ENCODE measurements at places on chromosomes 13 and 19.

DNA sequence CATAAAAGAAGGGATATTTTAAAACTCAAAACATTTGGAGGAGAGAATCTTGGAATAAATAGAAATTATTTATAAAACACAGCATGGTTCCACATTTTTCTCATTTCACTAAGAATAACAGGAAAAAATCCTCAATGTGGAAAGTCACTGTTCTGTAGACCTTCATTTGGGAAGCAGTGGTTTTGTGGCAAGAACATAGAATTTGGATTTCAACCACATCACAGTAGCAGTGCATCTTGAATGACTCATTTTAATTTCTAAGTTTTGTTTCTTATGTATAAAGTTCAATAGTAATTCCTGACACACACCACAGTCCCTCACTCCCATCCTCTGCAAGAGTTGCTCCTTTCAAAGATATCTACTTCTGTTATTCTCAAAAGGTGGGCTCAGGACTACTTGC is 264.0 kb downstream of the ENOX1 start:
- no peak for DNase-seq

DNA sequence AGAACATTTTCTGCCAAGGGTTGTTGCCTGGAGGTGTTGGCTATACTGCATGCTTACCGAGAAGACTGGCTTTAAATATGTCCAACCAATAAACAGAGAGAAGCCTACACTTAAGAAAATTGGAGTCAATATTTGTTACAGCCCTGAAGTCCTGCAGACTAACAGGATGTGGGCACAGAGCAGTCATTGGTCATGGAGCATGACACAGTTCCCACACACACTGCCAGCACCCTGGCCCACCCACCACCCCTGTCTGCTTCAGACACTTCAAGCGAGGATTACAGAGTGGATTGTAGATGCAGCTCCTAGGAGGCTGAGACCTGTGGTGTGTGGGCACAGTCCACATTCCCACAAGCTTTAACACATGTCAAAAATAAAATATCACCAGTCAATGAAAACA is 21.0 kb upstream of the SERP2 start:
- DNase-seq: no peak

DNA sequence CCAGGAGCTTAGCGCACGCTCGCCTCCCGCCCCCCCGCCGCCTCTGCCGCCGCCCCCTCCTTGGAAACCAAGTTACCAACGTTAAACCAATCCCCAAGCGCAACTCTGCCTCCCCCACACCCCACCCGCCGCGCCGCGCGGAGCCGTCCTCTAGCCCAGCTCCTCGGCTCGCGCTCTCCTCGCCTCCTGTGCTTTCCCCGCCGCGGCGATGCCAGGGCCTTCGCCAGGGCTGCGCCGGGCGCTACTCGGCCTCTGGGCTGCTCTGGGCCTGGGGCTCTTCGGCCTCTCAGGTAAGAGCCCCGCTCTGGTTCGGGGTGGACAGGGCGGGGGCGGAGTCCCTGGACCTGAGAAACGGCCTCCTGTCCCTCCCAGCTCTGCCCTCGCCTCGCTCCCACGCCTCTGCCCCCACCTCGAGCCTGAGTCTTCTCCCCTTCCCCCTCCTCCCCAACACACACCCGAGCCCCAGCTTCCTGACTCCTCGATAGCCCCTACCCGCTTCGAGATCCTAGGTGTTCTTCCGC is at the start of gene ICAM5:
TSS of gene ICAM5 (plus strand) at position 117 of the 521 bp plus-strand sequence. CDS start at position 209, 92 bp downstream.
- no peak for DNase-seq

GRCh38 chr19:632579-633067 is 714 bp downstream of the POLRMT start:
- no peak for DNase-seq

DNA sequence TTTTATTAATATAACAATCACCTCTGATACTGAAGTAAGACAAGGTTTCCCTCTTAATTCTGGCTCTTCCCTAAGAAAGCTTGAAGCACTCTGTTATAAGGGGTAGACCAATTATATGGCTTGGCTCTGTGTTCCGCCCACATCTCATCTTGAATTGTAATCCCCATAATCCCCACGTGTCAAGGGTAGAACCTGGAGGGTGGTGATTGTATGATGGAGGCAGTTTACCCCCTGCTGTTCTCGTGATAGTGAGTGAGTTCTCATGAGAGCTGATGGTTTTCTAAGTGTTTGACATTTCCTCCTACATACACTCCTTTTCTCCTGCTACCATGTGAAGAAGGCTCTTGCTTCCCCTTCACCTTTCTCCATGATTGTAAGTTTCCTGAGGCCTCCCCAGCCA is 363.8 kb upstream of the PCDH20 start:
- no peak for DNase-seq

DNA sequence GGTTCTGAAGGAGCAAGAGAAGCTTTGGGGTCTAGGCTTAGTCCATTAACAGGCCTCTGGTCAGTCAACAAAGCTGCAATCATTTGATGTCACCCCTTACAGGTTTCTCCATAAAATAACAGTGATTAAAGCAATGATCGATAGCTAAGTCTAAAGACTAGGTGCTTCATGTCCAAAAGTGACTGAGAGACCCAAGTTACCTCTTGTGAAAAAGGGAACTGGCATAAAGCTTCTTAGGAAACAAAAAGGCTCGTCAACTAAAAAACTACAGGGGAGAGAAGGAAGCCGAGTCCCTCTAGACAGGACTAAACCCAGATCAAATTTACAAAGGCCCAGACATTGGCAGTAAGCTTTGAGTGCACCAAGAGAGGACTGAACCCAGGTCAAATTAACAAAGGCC is 2.2 kb downstream of the DCUN1D2 start:
- no peak for DNase-seq

DNA sequence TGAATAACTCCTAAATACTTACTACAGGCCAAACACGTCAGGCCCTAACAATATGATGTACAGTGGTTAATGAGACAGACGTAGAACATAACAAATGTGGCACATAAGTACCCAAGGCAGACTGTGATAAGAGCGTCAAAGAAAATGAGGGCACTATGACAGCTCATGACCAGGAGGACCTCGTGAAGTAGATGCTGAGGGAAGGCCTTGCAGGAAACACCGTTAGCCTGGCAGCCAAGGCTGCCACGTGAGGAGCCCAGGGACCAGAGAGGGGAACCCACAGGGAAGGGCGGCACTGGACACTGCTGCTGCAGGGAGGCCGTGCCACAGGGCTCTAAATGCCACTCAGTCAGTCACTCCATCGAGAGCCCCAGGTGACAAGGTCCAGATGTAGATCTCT is 5.7 kb downstream of the TUBGCP3 start:
- DNase-seq: no peak

GRCh38 chr13:81104035-81104715 is 763.2 kb upstream of the SPRY2 start:
- DNase-seq: no peak

- DNase-seq: no peak
These were observed 329.7 kb downstream of the NDFIP2 start for GRCh38 chr13:79810669-79811068.

- no peak for DNase-seq
These were observed 464.8 kb downstream of the COG6 start for GRCh38 chr13:40120288-40120687.

- DNase-seq: no peak
These were observed 15.0 kb downstream of the TSHZ3 start for GRCh38 chr19:31334101-31334848.

- no peak for DNase-seq
These were observed 56.0 kb downstream of the F2RL3 start for GRCh38 chr19:16944626-16945363.

- no peak for DNase-seq
These were observed 186.5 kb downstream of the NHLRC3 start for GRCh38 chr13:39224671-39225240.

DNA sequence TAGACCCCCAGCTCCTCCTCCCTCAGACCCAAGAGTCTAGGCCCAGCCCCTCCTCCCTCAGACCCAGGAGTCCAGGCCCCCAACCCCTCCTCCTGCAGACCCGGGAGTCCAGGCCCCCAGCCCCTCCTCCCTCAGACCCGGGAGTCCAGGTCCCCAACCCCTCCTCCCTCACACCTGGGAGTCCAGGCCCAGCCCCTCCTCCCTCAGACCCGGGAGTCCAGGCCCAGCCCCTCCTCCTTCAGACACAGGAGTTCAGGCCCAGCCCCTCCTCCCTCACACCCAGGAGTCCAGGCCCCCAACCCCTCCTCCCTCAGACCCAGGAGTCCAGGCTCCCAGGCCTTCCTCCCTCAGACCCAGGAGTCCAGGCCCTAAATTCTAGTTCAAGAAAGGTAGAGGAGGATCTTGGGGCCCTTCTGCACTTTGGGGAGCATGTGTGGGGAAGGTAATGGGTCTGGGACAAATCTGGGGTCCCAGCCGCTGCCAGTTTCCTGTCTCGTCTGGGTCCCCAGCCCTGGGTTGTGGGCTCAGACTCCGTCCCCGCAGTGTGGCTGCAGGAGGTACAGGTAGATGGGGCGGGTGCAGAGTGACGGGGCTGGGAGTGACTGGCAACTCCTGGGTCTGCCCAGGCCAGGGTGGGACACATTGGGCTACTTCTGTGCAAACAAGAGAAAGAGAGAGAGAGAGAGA is 3.2 kb upstream of the TMEM190 start:
- DNase-seq: no peak

DNA sequence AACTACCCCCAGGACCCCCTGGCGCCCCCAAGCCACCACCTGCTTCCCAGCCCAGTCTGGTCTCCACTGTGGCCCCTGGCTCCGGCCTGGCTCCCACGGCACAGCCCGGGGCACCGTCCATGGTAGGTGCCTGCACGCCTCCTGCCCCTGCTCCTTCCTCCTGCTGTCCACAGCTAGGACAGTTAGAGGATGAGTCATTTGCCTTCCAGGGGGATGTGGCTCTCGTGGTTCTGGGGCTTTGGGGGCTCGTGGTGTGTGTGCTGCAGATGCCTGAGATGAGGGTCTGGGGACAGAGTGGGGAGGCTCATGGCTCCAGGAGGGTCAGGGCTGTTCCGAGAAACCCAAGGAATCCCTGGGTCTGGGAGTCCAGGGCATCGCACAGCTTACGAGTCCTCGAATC is 12.7 kb downstream of the MED25 start:
- DNase-seq: no peak

DNA sequence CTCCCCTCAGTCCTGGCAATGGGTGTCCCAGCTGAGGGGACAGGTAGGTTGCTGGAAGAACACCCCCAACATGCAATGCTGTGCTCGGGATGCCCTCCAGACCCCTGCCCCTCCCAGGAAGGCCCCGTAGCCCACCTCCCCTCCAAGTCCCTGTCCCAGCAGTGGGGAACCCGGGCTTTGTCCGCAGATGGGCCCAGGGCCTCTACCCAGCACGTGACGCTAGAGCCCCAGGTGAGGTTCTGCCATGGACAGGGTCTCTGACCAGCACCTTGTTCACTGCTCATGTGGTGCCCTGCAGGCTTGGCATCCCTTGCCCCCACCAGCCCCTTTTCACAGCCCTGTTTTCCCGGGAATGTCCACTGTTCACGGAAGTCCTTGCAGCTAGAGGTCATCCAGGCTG is 220.0 kb upstream of the SGCG start:
- DNase-seq: no peak

- no peak for DNase-seq
These were observed 2.7 kb upstream of the HPN start for GRCh38 chr19:35038623-35039512.

DNA sequence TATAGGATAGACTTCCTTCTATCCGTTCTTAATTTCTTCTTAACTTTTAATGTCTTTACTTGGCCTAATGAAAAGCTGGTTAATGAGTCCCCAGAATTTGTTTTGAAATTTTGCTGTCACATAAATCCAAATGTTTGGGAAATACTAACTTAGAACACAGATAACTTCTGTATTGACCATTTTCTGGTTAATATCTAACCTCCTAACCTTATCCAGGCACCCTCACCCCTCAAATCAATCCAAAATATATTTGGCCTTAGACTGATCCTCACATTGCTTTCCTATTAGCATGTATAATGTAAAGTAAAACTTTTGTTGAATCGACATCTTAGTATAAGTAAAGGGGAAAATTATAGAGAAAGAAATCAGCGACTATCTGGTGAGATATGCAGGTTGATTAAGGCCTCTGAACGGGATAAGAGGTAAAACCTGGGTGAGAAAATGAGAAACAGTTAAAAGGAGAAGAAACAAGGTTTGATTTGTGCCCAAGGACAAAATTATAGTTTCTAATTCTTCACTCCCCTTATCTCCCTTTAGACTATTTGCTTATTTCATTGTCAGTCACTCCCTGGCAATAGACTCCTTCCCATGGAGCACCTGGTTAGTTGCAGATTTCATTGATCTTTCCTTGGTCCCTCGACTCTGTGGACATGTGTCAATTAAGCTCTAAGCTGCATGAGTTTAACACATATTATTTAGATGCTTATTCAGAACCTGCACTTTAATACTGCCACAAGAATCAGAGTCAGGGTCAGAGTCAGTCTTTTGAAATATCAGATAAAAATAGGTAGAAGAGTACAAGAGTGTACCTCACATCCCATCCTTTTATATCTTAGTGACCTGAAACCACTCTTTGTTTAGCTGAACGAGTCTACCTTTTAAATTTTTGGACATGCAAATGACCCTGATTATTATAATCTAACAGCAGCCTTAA is 119.2 kb upstream of the MLNR start:
- DNase-seq: no peak

DNA sequence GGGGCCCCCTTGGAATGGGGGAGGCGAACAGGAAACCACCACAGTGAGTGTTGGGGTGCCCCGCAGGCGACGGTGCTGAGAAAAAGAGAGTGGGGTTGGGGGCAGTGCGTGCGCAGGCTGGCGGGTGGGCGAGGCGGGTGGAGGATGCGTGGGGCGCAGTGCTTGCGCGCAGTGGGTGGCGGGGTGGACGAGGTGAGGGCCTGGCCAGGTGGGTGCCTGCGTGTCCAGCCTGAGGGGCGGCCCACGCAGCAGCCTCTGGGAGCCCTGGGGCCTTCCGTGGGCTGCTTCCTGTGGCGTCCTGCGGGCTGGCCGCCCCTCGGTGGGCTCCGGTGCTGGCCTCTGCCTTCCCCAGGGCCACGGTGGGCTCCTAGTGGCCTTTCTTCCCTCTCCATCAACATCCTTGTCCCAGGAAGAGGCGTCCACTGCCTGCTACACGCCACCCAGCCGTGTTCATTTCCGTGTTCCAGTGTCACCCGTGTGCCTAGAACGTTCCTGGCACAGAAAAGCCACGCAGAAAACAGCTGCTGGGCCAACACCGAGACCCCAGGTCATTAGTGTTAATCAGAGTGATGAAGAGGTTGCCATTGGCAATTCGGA is 7.1 kb downstream of the ATP11A start:
- no peak for DNase-seq

DNA sequence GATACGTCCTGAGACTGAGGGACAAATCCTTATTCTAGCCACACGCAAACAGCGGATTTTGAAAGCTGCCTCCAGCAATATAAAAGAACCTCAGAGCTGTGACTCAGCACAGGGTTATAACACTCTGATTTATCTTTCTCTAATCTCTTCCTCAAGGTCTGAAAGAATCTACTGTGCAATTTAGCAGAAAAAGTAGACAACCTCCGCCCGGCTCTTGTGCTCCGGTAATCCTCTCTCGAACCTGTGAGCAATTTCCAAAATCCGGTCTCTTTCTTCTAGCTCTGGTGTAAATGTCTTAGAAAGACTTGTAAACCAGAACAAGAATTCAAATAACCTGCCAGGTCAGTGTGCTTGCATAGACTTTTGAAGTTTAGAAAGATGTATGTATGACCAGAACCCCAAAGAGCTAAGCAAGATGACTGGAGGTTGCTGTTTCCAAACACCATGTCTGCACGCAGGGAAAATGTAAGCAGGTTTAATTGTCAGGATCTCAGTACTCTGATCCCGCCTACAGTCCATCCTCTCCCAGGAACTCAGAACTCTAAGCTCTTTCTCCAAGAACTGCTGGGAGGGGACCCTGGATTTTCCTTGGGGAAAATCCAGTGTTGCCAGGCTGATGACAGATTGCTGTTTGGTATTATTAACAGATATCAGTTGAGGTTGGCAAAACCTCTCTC is 338.1 kb downstream of the RFC3 start:
- no peak for DNase-seq

Measured in activated CD4-positive, alpha-beta T cell treated with anti-CD3 and anti-CD28 coated beads for 24 hours (primary cell).